Kasumi-1 (cell line): ENCODE measurements at places on chromosomes 3 and 15.

DNA sequence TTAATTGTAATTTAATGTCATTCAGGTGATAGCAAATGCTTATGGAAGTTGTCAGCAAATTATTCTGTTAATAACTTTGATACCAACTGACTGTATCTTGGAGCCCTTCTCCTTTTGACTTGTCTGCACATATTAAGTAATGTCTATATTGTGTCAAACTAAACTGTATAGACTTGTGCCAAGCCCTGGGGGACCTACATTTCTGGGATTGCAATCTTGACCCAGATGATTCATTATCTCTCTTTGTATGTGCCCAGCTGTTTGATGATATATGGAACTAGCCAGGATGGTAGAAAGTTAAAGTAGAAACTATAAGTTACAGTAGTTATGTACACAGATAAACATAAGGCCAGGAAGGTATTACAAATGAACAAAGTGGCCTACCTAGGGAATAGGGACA, 402.8 kb upstream of the RARB start:
- no peak for DNase-seq

DNA sequence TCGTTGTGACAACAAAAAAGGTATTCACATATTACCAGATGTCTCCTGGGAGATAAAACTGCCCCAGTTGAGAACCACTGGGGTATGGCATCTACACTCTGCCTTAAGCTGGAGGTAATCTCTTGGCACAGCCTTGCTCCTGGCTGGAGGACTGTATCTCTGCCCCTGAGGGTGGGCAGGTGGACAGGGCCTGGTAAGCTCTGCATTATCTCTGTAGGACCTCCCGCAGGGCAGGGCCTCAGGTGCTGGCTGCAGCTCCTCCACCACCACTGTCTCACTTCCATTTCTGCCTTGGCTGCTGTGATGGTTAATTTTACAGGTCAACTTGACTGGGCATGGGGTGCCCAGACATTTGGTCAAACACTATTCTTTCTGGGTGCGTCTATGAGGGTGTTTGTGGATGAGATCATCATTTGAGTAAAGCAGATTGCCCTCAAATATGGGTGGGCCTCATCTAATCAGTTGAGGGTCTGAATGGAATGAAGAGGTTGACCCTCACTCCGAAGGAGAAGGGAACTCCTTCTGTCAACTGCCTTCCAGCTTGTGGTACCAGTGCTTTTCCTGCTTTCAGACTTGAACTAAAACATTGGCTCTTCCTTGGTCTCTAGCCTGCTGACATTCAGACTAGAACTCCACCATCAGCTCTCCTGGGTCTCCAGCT, 9.8 kb upstream of the RHCG start:
- DNase-seq = no peak

DNA sequence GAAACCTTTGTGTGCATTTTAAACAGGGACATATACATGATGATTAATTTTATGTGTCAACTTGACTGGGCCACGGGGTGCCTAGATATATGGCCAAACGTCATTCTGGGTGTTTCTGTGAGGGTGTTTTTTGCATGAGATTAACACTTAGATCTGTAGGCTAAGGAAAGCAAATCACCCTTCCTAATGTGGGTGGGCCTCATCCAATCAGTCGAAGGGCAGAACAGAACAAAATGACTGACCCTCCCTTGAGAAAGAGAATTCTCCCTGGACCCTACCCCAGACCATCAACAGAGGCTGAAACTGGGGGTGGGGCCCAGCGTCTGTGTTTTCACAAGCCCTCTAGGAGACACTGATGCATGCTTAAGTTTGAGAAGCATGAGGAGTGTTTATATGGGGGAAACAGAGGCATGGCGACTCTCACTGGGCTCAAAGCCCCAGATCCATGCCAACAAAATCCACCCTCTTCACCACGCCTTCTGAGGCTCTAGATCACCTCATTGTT, 56.2 kb downstream of the ITGA11 start:
- no peak for DNase-seq

DNA sequence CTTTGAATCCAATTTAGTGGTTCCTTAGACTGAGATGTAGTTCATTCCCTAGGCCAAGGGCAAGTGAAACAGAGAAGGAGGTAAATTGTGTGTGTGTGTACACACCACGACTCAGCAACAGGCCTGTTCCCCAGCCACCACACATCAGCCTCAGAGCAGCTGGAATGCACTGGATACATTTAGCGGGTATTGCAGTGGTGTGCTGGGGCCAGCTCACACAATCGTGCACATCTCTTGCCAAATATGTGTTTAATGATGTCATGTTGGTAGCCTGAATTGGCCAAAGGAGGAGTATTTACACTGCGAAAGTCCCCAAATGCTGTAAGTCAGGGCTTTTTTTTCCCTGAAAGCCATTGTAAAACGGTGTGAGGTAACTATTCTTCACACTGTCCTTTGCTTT, 82.3 kb downstream of the RBPMS2 start:
- no peak for DNase-seq

- DNase-seq = no peak
These were observed 129.9 kb downstream of the LRRC3B start for GRCh38 chr3:26752466-26752865.

DNA sequence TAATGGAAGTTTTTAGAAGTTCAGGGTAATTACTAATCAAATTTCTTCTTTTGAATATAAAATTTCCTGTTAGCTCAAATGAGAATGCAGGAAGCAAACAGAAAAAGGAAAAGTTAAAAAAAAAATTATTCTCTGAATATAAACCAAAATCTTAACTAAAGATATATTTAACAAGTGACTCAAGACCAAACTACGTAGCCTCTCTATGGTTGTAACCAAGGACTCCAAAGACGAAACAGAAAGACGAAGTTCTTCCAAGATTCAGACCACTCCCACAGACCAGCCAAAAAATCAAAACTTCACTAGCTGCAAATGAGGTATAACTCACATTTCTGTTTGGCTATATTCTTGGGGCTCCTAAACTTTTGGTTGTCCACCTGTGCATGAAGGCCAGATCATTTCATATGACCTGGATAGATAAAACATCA, 846.5 kb upstream of the ALCAM start:
- DNase-seq = no peak

DNA sequence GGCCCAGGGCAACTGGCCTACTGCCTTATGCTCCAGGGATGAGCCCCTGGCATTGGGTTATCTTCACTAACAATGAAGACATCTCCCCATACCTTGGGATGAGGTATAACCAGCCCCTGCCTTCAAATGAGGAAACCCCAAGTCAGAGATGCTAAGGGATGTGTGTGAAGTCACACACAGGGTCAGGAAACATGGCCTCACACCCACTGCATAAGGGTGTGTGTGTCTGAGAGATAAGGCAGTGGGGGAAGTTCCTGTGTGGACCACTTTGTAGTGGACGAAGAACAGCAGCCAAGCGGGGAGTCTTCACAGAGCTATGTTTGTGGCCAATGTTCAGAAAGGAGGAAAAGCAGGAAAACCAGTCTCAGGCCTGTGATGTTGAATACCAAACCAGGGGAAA, 10.5 kb downstream of the ELP6 start:
- no peak for DNase-seq

- no peak for DNase-seq
These were observed 13.2 kb downstream of the EPHB3 start for GRCh38 chr3:184574515-184575417.

GRCh38 chr3:110858549-110858948, 213.1 kb upstream of the NECTIN3 start:
- no peak for DNase-seq

GRCh38 chr15:90930861-90931574, 1.3 kb downstream of the HDDC3 start:
- no peak for DNase-seq

GRCh38 chr3:191566469-191566868, 105.5 kb downstream of the PYDC2 start:
- no peak for DNase-seq

- DNase-seq = no peak
These were observed 5.0 kb downstream of the TMEM207 start for GRCh38 chr3:190444576-190445145.

GRCh38 chr15:89653578-89653977, 1.7 kb downstream of the KIF7 start:
- DNase-seq = no peak

- DNase-seq = no peak
These were observed 17.0 kb downstream of the LRCH3 start for GRCh38 chr3:197807969-197808587.

DNA sequence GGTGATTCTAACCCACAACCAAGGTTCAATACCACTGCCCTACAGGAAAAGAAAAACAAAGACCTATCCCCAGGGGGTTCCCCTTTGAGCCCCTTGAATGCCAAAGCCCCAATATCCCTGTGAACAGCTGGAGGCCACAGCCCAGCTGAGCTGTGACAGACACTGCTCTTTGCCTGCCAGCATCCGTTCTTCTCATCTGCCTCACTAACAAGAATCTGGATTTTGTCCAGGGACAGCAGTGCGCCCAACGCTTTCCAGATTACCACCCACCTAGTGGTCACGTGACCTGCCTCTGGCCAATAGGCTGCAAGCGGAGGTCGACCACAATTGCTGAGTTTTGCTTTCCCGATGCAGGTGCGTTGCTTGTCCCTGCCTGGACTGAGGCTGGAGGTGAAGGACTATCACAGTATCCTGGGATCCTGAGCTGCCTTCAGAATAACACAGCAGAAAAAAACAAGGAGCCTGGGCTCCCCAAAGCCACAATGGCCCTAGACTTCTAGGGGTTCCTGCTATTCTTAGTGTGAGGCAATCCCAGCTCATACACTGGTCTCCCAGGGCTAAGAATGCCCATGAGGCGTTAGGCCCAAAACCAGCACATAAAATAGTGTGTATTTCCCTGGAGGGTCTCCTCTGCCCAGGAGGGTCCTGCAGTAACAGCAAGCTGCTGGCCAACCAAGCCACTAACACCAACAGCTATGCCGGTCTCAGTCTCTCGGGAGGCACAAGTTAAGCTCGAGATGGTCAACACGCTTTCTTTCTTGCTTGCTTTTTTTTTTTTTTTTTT, 13.8 kb downstream of the BDH1 start:
- DNase-seq = no peak

DNA sequence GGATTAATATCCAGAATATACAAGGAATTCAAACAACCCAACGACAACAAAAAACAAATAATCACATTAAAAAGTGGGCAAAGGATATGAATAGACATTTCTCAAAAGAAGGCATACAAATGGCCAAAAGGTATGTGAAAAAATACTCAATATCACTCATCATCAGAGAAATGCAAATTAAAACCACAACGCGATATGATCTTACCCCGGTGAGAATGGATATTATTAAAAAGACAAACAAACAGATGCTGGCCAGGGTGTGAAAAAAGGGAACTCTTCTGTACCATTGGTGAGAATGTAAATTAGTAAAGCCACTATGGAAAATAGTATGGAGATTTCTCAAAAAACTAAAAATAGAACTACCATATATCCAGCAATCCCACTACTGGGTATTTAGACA, 43.5 kb upstream of the MEF2A start:
- DNase-seq = no peak

DNA sequence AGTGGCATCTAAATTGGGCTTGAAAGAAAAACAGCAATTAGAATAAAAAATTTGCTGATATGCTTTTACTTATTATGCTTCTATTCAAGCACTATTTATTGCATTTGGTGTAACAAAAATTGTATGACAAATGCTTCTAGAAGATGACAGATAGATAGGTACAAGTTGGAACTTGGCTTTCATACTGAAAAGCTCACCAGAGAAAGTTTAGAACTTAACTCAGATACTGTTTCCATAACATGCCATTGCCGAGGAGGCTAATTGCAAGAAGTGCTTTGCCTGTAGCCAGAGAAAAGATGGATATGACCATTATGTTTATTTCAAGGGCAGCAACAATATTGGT, 123.8 kb downstream of the NFKBIZ start:
- no peak for DNase-seq

DNA sequence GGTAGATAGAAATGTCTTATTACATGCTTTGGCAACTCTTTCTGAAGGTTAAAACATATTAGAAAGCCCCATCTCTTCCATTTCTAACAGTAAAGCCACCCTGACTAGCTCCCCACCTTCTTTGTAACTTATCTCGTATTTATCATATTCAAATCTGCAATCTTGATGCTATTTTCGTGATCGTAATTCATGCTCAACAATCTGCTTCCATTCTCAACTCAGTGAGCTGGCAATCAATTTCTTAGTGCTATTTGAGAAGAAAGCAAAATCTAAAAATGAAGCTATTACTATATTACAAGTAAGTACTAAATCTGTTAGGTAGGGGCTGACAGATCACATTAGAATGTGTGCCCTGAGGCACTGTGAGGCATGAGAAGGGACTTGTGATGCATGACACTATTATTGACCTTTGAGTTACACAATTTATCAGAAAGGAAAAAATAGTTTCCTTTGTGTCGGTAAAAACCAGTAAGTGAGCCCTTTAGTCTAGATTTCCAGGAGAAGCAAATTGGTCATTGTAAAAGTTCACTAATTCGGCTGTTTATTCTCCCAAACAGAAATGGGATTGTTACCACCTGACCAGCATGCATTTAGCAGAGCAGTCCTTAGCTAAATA, 379.7 kb upstream of the CNTN6 start:
- DNase-seq = no peak

DNA sequence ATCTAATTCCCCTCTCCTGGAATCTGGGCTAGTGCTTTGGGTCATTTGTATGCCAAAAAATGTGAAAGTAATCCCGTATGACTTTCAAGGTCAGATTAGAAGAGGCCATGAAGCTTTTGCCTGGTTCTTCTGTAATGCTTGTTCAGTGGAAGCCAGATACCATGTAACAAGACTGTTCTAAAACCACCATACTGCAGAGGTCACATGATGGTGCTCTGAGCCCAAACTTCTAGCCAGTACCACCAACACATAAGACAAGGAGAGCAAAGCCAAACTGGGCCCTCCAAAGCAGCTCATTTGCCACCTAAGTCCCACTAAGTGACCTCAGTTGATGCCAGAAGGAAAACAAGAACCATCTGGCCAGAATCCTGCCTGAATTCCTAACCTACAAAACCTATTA, 64.3 kb upstream of the MELTF start:
- DNase-seq = no peak

DNA sequence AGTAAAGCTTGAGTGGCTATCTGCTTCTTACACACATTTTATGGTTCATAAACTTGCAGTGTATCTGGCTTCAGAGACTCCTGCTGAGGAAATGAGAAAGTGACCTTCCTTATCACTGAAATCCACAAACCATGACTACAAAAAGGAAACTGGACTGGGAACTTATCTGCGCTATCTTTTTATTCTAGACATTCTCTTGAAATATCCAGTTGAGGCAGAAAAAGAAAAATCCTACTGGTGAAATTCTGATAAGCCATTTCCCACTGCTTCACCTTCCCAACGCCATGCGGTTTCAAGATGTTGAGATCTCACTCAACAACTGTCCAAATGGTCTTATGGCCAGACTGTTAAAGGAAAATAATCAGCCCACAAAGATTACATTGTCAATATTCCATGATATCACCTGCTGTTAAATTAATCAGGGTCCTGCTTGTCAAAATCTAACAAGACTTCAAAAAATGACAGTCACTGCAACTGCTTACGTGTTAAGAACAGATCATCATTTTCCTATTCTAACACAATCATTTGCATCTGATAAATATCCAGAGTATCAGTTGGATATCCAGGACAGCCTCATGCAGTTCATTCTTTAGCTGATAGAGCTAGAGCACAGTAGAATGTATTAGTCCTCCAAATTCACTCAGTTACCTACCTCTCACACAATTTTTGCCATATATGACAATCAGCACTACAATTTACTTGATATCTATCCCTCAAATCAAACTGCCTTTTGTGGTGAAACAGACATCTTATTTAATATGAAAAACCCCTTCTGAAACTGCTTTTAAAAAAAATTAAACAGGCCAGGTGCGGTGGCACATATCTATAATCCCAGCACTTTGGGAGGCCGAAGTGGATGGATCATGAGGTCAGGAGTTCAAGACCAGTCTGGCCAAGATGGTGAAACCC, 538.1 kb downstream of the MAGI1 start:
- no peak for DNase-seq
